ENCODE measurements at places on chromosomes 7 and 10.

- no peak for DNase-seq
Observed at GRCh38 chr7:3495530-3495929, 194.5 kb downstream of the SDK1 start.

- no peak for DNase-seq
Observed at GRCh38 chr7:101160910-101161309, 4.5 kb downstream of the VGF start.

- no peak for DNase-seq
Observed at GRCh38 chr10:114293075-114293474, 54.0 kb downstream of the VWA2 start.

DNA sequence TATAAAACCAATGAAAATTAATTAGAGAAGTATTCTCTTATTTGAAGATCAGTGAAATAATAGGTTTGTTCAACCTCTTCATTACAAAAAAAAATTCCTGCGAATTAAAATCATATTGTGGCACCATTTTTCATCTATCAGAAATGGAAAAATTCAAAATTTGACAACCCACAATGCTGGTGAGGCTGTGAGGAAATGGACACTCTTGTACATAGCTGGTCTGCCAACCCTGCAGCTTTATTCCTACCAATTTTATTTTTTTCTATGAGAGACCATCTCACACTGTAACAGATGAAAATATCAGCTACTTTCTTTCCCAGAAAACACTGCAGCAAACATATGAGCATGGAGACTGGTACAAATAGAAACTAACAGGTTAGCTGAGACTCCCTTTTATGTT is 208.8 kb upstream of the SEMA3E start:
- DNase-seq, result no peak

- no peak for DNase-seq
Observed at GRCh38 chr10:50542871-50543270, 80.9 kb downstream of the SGMS1 start.

DNA sequence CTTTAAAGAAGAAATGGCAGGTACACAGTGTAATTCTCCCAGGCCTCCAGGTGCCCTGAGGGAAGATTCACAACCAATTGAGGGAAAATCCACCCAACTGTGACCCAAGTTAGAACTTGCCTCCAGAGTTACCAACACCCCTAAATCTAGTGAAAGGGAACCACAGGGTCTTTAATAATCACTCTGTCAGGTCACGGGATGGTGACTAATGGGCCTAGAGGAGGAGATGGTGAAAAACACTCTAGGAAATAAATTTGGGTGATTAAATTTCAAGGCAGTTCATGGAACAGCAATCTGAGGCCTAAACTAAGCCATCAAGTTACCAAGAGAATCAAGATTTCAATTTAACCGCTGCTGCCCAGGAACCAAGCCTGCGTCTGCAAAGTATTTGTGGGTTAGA is 26.7 kb upstream of the SLF2 start:
- DNase-seq, result no peak

DNA sequence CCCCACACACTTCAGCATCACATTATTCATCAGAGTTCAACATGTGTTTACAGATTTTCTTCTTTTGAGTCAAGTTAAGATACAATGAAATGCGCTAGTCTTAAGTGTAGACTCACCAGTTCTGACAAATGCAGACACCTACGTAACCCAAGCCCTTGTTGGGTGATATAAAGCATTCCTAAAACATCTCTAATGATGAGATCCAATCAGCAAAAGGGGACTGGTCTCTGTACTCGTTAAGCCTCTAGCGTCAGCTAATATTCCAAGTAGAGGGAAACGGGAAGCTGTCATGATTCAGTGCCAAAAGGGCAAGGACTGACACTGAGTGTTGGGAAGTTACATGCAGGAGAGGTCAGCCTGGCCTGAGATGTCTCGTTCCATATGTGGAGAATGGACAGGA is 38.7 kb upstream of the TRIL start:
- no peak for DNase-seq

- DNase-seq, result no peak
Observed at GRCh38 chr10:88640186-88640585, 24.1 kb upstream of the LIPF start.

GRCh38 chr10:74012480-74012879 is 14.6 kb downstream of the VCL start:
- no peak for DNase-seq

DNA sequence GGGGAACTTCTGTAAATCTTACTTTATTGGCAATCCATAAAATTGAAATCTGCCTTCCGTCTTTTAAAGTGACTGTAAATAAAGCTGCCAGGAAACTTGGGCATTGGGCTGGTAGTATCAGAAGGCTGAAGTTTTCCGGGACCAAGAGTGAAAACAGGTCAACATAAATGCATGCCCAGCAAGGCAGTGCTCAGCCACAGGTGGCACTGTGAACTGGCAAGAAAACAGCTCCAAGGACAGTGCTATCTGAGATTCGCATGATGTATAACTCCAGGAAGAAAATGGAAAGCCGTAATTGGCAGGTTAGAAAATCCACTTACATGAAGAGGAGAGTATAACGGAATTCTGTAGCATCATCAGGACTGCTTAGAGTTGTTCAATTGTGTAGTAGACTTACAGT is 1.9 kb upstream of the INSYN2A start:
- no peak for DNase-seq

DNA sequence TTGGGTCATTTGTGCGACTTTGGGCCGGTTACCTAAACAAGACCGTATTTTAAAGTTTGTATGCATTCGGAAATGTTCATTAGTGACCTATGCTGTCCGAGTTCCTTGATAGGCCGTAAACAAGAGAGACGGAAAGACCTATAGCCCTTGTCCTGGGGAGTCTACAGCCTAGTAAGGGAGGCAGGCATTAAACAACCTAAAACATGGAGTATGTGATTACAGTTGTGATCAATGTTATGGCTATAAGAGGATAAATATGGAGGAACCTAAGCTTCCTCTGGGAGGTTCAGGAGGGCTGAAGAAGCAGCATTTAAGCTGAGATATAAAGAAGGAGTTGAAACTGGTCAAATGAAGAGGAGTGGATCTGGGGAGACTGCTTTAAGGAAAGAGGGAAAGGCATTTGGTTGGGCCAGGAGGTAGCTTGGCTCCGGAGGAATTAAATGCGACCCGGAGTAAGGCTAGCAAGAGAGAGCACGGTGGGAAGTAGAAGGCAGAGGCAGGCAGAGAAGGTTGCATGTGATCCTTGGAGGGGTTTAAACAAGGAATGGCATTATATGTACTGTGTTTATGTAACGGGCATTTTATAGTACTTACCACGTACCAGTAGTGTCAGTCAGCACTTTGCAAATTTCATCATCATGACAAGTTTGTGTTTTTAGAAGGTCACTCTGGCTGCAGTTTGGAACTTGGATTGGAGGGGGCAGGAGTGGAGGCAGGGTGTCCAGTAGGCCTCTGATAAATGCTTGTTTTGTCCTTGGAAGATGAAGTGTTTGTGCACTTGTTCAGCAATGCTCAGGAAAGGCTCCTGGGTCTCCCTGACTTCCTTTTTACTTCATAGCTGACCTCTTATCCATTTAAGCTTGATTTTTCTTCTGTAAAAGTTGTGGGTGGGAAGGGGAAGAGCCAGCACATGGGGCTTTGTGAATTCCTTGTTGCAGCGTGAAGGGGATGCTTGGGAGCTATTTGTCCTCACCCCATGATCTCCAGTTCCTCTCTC is 1.0 kb upstream of the AVPI1 start:
- no peak for DNase-seq

DNA sequence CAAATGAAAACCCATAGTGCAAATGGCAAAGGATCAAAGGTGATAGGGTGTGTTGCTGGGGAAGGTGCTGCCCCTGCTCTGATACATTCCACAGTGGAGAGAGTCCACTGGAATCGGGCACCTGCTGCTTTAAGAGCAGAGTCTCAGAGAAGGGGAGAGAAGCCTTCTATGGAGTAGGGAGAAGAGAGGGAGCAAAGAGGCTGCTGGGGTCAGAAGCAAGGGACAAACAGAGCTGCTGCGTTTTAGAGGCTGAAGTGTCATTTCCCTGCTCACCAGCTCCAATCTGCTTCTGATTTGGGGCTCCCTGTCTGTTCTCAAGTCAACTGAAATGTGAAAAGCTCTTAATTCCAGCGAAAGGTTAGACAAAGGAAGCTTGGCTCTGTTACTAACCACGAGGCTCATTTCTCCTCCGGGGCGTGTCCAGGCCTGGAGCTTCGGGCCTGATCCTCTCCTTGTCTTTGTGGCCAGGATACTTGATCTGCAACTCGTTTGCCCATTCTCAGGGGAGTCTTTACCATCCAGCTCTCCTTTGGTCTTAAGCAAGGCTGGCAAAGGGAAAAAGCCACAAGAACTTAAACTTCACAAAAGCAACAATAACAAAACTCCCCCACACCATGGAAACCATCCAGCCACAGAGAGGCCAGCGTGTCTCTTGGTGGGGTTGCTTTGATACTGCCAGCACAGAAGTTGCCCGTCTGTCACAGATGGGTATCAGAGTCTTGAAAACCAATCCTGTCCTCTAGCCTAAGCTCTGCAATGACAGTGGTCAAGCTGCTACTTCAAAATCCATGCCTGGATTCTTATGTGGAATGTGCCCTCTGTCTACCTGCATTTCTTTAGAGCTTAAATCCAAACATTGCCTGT is 692.6 kb downstream of the SUGCT start:
- no peak for DNase-seq

- DNase-seq, result peak; percentile 46
Observed at GRCh38 chr10:118720685-118721538, 33.9 kb downstream of the CACUL1 start.

GRCh38 chr7:134371536-134371935 is 54.8 kb upstream of the SLC35B4 start:
- DNase-seq, result no peak

DNA sequence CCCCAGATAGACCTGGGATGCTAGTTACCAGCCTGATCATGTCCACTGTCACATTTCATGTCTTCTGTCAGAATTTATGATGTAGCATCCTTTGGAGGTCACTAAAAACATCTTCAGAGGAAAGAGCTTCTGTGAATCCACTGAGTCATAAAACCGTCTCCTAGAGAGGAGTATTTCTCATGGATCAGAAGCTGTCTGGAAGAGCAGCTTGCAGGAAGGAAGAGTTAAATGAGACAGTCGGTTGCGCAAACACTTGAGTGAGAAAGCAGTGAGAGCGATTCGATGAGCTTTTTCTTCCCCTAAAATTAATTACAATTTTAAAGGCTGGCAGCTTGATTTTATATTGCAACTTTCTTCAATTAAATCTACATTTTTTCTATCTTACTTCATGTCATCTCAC is 47.2 kb upstream of the WDR11 start:
- no peak for DNase-seq

DNA sequence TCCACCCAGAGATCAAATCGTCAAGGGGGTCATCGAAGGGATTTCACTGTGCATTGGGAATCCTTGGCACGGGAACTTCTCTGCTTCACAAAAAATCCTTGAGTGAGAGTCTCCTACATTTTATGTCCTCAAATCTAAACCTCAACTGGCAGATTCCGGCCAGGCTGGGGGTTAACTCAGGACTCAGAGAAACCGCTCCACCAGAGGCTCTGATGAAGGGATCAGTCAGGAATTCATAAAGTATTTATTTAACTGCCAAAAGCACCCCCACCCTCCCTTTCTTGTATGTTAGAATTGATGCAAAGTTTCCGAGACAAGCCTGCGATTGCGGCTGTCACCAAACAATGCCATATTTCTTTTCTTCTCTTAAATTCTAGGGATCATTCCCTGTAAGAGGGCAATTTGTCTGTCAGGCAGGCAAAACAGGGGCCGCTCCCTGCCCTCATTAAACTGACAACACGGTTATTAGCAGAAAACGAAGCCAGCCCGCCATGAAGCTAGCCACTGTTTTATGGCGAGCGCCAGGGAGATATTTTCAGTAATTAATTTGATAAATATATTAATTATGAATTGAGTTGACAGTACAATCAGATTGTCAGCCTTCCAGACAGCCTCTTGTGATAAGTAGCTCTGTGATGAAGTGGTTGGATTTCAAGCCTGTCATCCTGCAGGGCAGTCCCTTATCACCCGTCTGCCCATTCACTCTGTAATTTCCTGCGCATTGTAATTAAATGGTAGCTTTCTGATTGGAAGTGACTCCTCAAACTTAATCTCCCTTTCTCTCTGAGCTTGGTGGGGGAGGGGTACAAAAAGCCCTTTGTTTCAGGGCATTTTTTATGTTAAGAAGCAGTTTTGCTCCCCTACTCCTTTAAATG is 153.0 kb upstream of the GPR26 start:
- DNase-seq, result no peak

DNA sequence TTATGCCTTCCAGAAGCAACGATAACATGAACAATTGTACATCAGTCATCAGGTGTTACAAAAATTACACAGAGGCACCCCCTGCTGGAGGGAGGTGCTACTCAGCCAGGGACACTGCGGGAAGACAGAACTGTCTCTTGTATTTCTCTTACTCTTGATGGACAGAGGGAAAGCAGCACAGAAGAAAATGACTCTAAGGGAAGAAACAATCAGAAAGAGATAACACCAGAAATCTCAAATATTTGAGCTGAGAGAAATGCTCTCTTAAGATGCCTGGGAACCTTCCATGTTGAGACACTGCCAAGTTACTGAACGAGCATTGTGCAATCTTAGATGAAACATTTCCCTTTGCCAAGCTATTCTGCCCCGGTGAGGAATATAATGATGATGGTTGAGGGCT is 227.6 kb upstream of the NPSR1 start:
- DNase-seq, result no peak

- DNase-seq, result no peak
Observed at GRCh38 chr7:126083014-126083413, 1153.4 kb upstream of the POT1 start.

- no peak for DNase-seq
Observed at GRCh38 chr7:78101076-78101475, 302.5 kb downstream of the PHTF2 start.

GRCh38 chr10:126250045-126250444 is 138.2 kb downstream of the ADAM12 start:
- DNase-seq, result no peak

DNA sequence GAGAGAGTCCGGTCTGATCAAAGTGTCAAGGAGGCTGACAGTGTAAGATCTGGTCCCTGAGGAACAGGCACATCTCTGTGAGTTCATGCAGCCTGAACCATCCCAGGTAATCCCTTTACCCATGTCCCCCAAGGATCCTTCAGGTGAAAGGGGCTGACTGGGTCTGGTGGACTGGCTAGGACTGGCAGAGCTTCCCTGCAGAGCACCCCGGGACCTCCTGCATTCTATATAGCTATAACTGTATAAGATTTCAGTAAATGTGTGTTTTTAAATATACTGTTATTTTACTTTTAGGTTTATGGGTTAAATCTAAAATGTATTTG is 246.8 kb downstream of the ELMO1 start:
- DNase-seq, result no peak
